ENCODE measurements at places on chromosomes 3 and 15.

- DNase-seq, result no peak
Measured at GRCh38 chr3:33911525-33912322, 113.3 kb downstream of the PDCD6IP start.

- DNase-seq, result no peak
Measured at GRCh38 chr15:59662260-59662659, 4.9 kb upstream of the GTF2A2 start.

DNA sequence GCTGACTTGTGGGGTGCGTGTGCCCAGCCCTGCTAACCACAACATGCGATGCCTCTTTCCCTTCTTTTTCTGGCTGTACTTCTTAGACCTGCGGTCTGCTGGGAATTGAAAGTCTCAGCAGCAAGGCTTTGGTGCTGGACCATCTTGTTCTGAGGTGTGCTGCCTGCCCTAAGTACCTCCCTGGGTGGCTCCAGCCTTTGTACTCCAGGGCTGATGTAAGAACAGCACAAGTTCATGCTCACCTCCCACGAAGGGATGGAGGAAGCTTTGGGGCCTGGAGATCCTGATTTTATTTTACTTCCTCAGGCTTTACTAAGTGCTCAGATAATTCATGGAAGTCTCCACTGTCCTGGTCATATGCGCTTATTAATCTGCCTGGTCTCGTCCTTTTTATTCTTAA, 28.9 kb downstream of the FAM43A start:
- DNase-seq, result no peak

GRCh38 chr3:119911748-119912147, 129.8 kb downstream of the NR1I2 start:
- no peak for DNase-seq

GRCh38 chr3:193240850-193241706, at the start of gene PLAAT1:
Gene PLAAT1 (plus strand): TSS chr3:193241222. CDS start chr3:193255651, 14,429 bp downstream.
- peak; percentile 98 for DNase-seq

DNA sequence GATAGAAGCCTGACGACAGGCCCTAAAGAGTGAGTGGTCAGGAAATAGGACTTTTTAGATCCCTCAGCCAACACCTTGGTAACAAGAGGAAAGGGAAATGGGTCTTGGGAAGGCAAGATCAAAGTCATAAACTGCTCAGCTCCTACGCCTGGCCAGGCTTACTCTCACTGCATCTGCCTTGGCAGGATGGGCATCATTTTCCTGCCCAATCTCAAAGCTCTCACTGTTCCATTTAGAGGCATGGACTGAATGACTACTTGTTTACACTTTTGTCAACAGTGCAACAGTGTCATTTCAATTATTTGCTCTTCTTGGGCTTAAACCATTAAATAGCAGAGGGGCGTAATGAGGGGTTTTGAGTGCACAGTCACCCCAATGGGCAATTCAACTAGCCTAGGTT, 808.7 kb downstream of the GRM7 start:
- no peak for DNase-seq

GRCh38 chr3:46314517-46314916, 39.4 kb upstream of the CCR2 start:
- DNase-seq, result no peak

DNA sequence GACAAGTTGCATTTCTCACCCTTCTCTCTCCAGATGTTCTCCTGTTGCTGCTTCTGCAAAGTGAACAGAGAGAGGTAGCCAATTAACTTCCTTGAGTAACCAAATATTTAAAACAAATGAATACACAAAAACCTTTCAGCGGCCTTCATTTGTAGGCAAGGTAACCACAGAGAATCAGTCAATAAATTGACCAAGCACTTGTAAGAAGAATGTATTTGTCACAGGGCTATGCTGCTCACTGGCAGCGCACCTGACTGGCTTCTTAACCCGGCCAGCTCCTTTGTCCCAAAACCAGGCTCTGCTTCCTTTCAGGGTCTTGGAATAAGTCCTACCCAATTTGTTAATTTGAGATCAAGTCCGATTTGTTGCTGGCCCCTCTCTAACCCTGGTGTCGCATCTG, 43.5 kb upstream of the STXBP5L start:
- DNase-seq, result peak; percentile 31

DNA sequence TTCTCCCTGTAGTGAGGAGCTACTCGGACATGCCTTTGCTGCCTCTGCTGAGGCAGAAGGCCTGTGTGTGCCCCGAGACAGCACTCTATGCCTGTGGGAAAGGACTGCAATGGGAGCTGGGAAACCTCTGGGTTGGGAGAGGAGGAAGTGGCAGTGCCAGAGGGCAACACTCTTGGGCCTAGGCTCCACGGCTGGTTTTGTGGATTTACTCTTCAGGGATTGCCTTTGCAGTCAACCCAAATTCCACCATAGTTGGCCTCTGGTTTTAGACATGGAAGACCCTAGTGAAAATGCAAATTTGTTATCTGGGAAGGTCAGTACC, 46.8 kb downstream of the ITGA11 start:
- DNase-seq, result no peak

GRCh38 chr3:51789437-51789836, 10.4 kb upstream of the IQCF6 start:
- DNase-seq, result no peak

- DNase-seq, result peak; percentile 17
Measured at GRCh38 chr3:64530434-64531049, 157.3 kb downstream of the ADAMTS9 start.

GRCh38 chr15:23924686-23925085, 237.6 kb upstream of the NDN start:
- no peak for DNase-seq

DNA sequence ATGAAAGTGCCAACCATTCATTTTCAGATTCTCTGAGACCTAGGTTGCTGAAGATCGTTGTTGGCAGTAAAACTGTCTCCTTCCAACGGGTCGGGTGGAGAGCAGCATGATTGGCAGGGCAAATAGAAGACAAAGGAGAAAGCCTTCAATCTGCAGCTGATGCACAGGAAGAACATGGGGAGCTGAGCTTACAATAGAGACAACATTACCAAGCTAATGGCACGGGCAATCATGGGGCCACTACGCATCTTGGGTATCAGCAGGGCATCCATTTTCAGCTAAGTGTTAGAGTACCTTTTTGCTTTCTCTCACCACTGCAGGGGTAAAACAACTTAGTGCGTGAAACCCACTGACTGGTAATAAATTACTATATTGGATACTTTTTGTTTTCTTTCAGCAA, 114.8 kb downstream of the WDR72 start:
- no peak for DNase-seq

- DNase-seq, result peak; percentile 62
Measured at GRCh38 chr15:77633134-77633912, 611 bp upstream of the LINGO1 start.

DNA sequence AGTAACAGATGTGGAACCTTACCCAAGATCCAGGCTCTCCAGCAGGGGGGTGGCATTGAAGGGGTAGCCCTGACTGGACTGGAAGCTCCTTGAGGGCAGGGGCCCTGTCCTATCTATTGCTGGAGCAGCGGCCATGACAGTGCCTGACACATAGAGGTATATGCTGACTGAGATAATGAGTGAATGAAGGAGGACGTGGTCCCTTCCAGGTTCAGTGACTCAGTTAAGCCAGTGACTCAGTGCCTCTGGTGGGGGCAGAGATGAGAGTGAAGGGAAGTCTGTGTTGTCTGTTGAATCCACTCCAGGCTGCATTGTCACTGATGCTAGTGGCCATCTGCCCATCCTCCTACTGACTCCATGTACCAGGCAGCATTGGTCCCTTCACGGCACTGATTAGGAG, 13.0 kb upstream of the CTXND1 start:
- DNase-seq, result no peak

- no peak for DNase-seq
Measured at GRCh38 chr15:59940928-59941327, 63.2 kb upstream of the FOXB1 start.

GRCh38 chr15:52677593-52678467, 1.4 kb downstream of the ATOSA start:
- peak; percentile 7 for DNase-seq

- no peak for DNase-seq
Measured at GRCh38 chr3:76107935-76108570, 322.7 kb upstream of the ZNF717 start.
